ENCODE measurements at places on chromosomes 4 and X.

DNA sequence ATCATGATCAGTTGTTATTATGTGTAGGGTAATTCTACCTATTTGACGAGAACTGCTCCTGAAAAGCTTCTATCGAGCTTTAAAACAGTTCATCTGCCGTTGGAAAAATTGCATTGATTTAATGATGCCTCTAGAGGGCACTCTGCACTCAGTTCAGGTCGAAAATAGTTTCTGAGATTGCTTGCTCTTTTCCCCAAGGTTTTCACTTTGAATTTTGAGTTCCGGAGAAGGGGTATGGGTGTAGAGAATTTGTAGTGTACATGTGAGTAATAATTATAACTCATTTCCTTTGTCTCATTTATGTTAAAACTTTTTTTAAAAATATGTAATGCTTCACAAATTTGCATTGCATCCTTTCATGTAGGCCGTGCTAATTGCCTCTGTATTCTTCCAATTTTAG lies 28.4 kb upstream of the TNIP3 start:
- DNase-seq, result no peak

GRCh38 chr4:8778291-8778690 lies 93.3 kb downstream of the HMX1 start:
- DNase-seq, result no peak

- peak; percentile 38 for DNase-seq
These were observed at the start of gene PARM1 for GRCh38 chr4:74932832-74933561. PARM1 (plus strand) TSS chr4:74933116; CDS start chr4:74933328, 212 bp downstream.

DNA sequence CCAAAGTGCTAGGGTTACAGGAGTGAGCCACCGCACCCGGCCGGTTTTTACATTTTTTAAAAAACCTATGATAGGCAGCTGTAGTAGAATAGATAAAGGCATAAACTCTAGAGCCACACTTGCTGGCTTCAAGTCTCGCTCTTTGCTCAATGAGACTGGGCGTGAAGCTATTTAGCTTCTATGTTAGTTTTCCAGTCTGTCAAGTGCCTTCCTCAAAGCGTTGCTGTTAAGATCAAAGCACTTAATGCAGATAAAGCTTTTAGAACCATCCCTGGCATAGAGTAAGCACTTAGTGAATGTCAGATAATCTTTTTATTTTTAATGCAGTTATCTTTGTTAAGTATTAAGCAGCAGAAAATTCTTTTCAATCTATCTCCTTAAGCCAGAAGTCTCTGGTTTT lies 42.0 kb upstream of the BMPR1B start:
- no peak for DNase-seq

GRCh38 chrX:11296051-11296450 lies 2.8 kb downstream of the AMELX start:
- DNase-seq, result no peak

DNA sequence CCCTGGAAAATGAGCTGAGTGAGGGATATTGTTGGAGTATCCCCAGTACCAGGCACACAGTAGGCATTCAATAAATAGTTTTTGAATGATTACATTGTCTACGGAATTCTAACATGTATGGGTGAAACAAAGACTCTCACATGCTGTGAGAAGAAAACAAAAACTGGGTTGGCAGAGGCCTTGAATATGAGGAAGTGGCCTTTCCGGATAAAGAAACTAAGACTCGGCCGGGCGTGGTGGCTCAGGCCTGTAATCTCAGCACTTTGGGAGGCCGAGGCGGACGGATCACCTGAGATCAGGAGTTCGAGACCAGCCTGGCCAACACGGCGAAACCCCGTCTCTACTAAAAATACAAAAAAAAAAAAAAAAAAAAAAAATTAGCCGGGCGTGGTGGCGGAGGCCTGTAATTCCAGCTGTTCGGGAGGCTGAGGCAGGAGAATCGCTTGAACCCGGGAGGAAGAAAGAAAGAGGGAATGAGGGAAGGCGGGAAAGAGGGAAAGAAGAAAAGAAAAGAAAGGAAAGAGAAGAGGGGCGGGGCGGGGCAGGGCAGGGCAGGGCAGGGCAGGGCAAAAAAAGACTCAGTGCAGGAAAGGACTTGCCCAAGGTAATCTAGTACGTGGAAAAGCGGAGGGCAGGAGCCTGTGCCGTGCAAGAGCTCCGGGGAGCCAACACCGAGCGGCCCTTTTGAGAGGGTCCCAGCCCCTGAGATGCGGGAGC lies 689 bp upstream of the TMA16 start:
- no peak for DNase-seq

- DNase-seq, result no peak
These were observed 138.4 kb downstream of the COL25A1 start for GRCh38 chr4:109164011-109164410.

GRCh38 chr4:2295900-2296442 lies 34.1 kb upstream of the MXD4 start:
- DNase-seq, result no peak

DNA sequence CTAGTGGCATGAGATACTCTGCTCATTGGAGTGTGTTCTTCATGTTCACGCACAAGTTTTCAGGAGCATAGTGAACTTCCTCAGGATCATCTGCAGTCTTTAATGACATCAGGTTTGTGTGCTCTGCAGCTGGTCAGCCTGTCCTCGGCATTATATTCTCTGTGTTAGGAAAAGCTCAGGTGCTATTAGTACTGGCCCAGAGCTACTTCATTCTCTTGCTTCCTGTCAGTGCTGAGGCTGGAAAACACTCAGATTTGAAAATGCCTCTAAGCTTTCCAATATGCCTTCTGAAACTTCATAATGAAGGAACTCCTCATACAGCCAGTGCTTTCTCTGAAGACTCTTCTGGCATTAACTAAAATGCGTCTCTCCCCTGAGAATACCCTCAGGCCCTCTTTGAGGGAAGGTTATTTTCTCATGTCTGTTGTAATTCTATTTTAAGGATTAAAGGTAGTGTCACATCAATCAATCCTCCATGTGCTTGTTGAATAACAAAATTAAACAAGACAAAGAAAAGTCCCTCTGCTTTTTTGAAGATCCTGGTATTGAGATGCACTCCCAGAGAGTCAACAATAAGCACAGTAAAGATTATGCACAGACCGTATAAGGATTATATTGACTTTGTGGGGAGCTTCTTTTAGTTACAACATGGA lies 666.4 kb downstream of the ADGRL3 start:
- DNase-seq, result no peak

DNA sequence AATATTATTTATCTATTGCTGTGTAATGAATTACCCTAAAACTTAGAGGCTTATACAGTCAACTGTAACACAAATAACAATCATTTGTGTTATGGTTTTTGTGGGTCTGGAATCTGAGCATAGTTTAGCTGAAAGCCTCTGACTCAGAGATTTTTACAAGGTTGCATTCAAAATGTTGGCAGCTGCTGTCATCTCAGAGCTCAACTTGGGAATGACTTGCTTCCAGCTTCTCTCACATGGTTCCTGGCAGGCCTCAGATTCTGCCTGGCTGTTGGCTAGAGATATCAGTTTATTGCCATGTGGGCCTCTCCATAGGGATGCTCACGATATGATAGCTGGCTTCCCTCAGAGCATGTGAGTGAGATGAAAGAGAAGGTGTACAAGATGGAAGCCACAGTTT lies 70.2 kb upstream of the BRWD3 start:
- no peak for DNase-seq

GRCh38 chr4:74284053-74284452 lies 24.2 kb upstream of the EPGN start:
- DNase-seq, result no peak

DNA sequence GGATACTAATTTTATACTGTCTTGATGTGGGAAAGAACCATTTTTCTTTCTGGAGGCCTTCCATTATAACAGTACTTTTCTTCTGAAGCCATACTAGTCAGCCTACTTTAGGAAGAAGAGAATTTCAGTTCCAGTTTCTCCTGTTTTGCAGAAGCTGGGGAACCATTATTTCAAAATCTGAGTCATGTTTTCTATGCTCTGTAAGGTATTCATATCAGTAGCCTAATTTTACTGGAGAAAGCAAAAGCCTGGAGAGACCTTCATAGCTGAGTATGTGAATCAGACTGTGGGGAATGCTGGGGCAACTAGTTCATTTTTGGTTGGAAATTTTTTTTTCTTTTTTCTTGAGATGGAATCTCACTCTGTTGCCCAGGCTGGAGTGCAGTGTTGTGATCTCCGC lies 22.4 kb downstream of the AFF1 start:
- DNase-seq, result no peak

GRCh38 chrX:129427267-129427666 lies 96.0 kb downstream of the SMARCA1 start:
- DNase-seq, result no peak

- DNase-seq, result no peak
These were observed 133.4 kb upstream of the NR3C2 start for GRCh38 chr4:148575577-148575976.

DNA sequence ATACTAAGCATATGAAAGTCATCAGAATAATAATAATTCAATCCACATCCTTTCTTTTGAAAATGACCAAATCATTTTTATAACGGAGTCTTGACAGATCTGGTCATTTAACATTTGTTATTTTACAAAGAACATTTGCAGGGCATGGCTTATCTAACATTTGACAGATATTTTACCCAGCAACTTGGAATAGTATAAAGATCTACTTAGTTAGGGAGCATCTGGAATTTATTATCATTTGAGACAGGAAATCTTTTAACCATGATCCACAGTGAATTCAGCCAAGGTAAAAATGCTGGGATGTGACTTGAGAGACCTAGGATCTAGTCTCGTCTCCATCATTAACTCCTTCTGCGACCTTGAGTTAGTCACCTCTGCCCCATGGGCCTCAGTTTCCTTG lies 22.4 kb downstream of the STARD8 start:
- DNase-seq, result no peak

DNA sequence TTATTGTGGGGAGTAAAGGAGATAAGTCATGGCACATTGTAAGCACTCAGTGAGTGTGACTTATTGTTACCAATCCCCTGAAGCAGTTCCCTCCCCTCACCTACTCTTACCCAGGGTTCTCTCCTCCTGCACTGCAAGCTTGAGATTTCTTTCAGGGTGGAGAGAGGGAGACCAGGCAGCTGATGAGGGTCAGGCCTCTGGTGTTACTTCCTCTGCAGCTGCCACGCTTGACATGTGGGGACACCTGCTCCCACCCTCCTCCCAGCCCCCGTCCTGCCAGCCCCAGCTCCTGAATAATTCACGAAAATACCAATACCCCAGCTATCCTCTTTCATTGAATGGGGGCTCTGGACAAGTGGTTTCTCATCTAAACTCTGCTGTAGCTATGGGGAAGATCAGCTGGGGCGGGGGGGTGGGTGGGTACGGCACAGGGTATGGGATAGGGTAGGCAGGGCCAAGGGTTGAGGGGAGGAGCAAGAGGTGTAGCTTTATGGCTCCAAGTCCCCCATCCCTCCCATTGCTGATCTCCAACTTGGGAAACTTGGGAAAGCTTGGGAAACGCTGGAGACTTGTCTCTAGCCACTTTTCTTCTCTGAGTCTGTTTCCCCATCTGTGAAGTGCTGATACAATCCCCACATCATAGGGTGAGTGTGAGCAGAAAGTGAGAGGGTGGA lies 148.5 kb upstream of the PJA1 start:
- DNase-seq, result no peak

DNA sequence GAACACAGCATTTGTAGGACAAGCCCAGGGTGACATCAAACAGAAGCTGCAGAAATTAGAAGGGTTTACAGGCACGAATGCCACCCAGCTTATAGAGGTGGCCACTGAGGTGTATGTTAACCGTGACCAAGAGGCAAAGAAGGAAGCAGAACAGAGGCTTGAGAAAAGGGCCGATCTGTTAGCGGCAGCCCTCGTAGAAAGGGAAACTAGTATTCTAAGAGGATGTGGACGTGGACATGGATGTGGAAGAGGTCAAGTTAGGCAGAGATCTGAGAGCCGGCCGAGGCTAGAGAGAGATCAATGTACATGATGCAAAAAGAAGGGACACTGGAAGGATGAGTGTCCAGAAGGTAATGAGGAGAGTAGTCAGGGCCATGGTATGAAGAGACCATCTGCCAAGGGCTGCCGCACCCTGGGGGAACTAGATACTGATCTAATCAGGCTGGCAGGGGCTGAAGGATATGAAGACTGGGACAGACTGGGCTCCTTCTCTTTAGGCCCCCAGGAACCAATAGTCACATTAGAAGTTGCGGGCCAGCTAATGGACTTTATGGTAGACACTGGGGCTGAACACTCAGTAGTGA lies 27.5 kb downstream of the LIAS start:
- no peak for DNase-seq

GRCh38 chr4:1356181-1356998 lies 9.4 kb downstream of the UVSSA start:
- no peak for DNase-seq

DNA sequence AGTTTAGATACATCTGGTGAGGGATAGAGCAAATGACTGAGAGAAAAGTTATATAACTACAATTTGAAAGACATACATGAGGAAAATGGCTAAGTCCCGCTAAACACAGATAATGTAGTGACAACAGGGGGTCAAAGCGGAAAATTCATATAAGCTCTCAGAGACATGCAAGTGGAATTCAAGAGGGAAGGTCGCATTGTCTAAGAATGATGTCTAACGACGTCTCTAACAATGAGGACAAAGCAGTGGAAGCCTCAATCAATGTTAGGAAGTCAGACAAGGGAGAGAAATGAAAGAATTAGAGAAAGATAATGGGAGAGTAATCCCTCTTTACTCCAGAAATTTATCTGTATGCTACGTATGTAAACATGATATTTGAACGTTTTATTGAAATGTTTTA lies 113.4 kb downstream of the ANTXR2 start:
- DNase-seq, result no peak

DNA sequence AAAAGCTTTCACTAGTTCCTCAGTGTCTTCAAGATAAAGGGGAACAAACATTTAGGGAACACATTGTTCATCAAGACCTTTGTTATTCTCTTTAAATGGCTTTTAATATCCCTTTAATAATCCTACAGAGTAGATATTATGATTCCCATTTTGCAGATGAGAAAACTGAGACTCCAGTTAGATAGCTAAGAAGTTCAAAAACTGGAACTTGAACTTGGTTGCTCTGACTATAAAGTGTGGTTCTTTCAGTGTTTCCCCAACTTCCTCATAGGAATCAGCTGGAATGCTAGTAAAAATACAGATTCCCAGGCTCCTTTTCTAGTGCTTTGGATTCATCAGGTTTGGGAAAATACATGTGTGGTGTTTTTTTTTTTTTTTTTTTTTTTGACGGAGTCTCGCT lies 37.7 kb downstream of the DLG3 start:
- DNase-seq, result no peak

GRCh38 chr4:144670776-144671175 lies 24.8 kb downstream of the HHIP start:
- no peak for DNase-seq

DNA sequence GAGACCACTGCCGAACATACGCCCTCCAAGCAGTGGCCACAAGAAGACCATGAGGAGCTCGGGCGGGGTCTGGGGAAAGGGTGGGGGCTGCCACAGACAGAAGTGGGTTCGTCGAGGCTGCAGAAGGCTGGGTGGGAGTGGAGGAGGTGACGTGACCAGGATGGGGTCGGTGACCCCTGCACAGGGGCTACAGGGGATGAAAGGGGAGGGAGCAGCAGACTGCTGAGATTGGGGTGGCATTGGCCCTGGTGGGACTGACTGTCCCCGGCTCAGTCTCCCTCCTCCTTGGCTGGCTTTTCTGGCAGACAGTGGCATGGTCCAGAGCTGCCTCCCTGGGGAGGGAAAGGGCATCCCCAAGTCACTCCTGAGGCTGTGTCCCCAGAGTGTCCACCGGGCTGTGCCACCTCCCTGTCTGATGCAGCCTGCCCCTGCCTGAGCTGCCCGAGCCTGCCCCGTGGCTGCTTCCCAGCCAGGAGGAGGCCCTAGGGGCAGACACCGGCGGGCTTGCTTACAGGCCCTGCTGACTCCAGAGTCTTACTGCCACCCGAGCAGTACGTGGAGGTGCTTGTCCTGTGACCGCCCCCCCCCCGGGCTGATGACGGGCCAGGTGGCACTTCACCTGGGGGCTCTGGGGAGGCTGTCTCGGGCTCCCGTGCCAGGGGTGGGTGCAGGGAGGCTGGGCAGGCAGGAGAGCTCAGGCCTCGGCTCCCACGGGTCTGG lies 7.2 kb downstream of the SH3BP2 start:
- DNase-seq, result no peak
